ENCODE measurements at places on chromosomes 5 and 9.

GRCh38 chr5:120806202-120806601, 342.1 kb downstream of the PRR16 start:
- no peak for DNase-seq

DNA sequence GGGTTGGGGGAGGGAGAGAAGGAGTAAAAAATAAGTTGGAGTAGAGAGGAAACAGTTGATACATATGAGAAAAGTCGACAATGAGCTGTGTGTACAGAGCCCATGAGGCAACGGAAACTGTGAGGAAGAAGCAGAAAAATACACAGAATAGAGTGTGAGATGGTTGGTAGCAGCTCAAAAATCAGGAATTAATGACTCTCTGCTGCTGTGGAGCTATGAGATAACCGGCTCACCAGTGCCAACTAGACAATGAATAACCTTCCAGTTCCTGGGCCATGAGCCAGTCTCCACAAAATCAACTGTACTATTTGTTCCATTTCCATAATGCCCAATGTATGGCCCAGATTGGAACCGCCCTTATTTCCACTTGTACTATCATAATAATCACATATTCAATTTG, 53.1 kb upstream of the NREP start:
- DNase-seq, result no peak

DNA sequence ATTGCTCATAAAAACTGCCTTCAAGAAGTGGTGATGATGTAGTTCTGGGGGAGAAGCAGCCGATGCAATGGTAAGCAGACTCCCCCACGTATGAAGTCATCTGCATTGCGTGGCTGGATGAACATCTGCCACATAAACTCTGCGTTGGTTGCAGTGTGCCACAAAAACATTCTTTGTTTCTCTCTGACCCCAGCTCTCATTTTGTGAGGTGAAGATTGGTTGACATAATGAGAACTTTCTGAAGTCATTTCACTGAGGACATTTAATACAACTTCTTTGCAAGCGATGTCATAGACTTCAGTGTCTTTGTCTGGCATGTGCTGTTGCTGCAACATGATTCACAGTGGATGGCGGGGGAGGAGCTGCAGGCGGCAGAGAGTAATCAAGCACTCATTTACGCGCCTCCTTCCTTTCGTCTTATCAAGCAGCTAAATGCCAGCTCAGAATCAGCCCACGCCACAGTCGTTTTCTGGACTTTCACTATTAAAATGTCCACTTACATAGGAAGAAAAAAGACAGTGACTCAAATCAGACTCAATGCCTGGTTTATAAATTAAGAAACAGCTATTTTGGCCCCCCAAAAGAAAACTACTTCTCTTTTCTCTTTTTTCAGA, 91.5 kb upstream of the NFIL3 start:
- no peak for DNase-seq

DNA sequence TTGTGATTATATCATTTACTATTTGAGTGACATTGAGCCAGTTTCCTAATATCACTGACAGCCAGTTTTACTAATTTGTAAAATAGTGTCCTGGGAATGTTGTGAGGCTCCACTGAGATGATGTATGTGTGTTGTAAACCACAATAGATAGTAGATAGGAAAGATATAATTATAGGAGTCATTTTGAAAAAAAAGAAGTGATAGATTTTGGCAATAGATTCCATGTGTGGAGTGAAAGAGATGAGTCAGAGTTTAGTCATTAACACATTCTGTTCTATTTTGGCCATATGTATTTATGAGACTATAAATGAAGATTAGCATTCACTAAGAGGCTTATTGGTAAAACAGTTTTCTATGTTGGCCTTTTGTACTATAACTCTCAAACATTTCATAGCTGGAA, 388.2 kb downstream of the FAM170A start:
- no peak for DNase-seq

GRCh38 chr5:139549162-139549894, 11.8 kb upstream of the UBE2D2 start:
- DNase-seq, result no peak

GRCh38 chr5:83731638-83732037, 11.0 kb upstream of the HAPLN1 start:
- DNase-seq, result no peak

DNA sequence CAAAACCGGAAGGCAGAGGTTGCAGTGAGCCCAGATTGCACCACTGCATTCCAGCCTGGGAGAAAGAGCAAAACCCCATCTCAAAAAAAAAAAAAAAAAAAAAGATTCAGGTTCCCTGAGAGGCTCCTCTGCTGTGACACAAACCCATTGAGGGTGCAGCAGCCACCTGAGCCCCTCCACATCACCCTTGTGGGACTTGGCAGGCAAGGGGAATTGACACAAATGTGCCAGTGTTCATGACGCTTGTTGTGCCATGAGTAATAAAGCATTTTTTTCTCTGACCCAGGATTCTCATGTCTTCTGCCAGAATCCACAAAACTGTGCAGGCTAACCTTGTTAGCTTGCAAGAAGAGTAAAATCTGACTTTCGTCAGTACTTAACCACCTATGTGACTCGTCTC, 149.6 kb downstream of the TTC39B start:
- DNase-seq, result no peak

- DNase-seq, result no peak
Observed at GRCh38 chr5:91367344-91367743, 15.8 kb downstream of the ARRDC3 start.

DNA sequence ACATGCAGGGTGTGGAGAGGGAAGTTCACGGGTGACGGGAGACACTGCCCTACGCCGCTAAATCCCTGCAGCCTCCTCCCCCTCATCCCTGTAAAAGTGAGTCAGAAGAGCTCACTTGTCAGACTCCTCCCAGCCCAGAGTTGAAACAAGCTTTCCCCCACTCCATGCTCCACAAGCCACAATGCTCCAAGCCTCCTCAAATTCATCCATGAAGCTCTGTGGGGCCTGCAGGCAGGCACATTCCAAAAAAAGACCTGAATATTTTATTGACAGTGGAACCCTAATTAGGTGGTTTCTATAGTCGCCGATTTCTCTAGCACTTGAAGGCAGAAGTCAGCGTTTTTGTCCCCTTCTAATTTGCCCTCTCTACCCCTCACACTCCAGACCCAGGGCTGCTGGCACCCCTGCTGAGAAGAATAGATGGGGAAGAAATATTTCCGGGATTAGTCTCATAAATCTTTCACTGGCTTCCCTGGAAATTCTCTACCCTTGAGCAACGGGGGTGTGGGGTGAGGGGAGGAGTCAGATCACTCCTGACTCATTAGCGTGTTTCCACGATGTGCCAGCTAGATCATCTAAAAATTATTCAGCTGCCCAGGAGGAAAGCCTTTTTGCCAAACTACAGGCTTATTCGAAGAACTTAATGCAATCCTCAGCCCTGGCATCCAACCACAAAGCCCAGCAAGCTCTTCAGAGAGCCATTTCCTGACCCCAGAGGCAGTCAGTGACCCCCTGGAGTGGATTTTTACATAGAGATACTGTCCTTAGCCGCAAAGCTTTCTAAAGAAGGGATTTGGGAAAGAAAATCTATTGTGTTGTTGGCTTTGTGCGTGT, 97.1 kb downstream of the ENC1 start:
- DNase-seq, result no peak

DNA sequence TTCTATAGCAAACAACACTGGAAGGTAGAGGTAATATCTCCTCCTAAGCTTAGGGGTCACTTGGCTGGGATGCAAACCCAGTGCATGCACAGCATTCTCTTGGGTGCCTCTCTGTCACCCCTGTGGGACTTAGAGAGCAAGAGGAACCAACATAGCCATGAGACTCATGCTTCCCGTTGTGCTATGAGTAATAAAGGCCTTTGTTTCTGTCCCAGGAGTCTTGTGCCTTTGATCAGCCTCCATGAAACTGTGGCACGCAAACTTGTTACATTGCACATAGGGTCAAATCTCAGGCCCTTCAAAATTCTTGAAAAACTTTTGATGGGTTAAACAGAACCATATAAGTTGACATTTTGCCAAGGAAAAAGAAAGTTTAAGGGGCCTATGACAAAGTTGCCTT, 272.8 kb downstream of the TAF11L14 start:
- DNase-seq, result no peak

- no peak for DNase-seq
Observed at GRCh38 chr5:105849701-105850100, 1821.0 kb downstream of the EFNA5 start.

DNA sequence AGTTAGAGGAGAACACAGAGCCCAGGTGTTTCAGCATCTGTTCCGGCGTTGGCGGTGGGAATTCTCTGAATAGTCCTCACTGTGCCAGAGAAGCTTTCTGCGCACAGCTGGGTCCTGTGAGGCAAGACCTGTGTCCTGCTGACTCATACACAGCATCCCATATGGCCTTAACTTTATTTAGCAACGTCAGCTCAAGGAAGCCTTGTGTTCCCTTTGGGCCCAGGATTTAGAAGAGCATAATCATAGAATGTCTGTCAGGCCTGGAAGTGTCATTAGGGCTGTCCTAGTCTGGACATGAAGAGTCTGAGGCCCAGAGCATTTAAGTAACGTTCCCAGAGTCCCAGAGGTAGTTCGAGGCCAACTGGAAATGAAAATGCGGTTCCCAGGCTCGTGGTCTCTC, 188.6 kb upstream of the DMRT1 start:
- DNase-seq, result no peak

DNA sequence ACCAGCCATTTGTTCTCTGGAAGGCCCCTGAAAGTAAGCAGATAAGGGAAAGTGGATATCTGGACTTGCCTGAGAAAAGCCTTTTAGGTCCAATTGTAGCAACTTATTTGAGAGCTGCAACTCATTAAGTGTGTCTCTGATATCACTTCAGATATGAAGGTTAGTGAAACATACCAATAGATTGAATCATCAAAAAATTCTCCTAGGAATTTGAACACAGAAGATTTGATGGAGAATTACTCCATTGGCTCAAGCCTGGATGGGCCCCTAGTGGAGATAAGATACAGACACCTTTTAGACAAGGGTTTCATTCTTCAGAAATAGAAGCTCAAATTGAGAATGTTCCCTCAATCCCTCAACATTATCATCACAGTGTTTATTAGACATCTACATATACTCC, 356.7 kb downstream of the NDUFS4 start:
- DNase-seq, result no peak

DNA sequence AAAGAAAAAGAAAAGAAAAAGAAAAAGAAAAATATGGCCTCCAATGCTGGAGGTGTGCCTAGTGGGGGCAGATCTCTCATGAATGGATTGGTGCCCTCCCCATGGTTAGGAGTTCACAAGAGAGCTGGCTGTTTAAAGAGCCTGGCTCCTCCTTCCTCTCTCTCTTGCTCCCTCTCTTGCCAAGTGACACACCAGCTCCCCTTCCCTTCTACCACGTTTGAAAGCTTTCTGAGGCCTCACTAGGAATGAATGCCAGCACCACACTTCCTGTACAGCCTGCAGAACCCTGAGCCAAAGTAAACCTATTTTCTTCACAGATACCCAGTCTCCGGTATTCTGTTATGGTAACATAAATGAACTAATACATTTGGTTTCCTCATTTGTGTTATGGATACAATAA, 14.4 kb upstream of the GALNT10 start:
- no peak for DNase-seq

- no peak for DNase-seq
Observed at GRCh38 chr5:122455939-122456338, 143.9 kb downstream of the SNCAIP start.

DNA sequence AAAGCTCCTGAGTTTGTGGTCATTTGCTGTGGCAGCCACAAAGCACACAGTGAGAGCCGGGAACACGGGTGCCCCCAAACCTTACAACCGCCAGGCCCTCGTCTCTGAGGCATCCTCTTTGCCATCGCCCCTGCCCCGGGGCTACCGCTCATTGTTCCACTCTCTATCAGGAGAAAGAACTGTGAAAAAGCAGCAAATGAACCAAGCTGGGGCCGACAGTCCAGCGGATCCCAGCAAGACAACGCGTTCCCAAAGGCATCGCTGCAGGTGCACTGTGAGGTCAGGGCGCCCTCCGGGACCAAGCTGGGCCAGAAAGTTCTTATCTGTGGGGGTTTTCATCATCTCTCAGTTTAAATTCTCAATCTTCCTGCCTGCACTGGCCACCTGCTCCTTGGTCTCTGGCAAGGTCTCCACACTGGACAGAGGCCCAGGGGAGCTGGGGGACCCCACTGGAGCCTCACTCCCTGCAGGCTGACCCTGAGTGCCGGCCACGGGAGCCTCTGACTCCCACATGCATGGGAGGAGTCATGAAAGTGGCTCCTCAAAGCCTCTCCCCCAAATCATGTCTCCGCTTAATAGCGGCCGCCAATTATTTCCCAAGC, 32.1 kb downstream of the VAV2 start:
- DNase-seq, result no peak

GRCh38 chr5:176780176-176781053, 29.9 kb upstream of the UNC5A start:
- DNase-seq, result no peak

GRCh38 chr9:111475195-111475594, 9.0 kb downstream of the ECPAS start:
- no peak for DNase-seq

DNA sequence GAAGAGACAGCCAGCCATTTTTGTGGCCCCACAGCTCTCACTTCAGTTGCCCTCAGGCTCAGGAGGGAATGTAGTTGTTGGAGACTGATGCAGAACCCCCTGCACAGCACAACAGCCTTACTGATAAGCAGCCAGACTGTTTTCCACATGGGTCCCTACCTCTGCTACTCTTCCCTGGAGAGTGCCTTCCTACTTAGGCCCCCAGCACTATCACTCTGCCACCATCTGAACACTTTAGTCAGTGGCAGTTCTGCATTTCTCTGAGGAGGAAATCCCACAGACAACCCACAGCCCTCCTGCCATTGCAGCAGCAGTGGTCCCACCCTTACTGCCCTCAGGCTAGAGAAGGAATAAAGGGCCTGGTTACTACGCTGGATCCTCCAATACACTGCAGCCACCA, 61.8 kb upstream of the PTPRD start:
- DNase-seq, result no peak

- DNase-seq, result no peak
Observed at GRCh38 chr9:36035006-36035405, 1.7 kb upstream of the RECK start.

- DNase-seq, result no peak
Observed at GRCh38 chr5:54624805-54625568, 107.4 kb downstream of the SNX18 start.

DNA sequence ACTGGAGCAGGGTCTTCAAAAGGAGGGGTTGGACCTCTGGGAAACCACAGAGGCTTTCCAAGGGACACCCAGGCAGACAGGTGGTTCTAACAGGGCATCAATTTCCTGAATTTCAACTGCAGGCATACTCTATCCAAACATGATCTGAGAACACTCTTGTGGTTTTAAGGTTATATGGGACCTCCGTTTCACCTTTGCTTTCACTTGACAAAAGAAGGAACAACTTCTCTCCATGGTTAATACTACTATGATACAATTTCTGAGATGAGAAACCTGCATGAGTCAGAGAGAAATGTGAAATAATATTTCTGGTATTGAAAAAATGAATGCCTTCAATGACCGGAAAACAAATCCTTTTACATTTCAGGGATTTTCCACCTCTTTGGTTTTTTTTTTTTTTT, 28.0 kb upstream of the ERAP1 start:
- DNase-seq, result no peak

DNA sequence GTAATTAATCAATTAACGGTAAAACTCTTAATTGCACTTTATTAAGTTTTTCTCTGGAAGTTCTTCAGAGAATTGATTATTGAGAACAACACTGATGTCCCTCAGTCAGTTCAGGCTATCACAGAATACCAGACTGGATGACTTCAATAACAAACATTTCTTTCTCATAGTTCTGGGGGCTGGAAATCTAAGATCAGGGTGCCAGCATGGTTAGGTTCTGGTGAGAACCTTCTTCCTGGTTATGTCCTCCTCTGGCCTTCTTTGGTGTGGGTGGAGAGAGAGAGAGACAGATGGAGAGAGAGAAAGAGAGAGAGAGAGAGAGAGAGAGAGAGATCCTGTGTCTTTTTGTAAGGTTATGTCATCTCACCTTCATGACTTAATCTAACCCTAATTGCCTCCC, 71.4 kb upstream of the DAP start:
- DNase-seq, result no peak

GRCh38 chr5:143476601-143477211, 73.2 kb upstream of the NR3C1 start:
- DNase-seq, result no peak

Measured in stimulated activated CD8-positive, alpha-beta memory T cell treated with anti-CD3 and anti-CD28 coated beads, Interleukin-7, amount 100 ng/mL, for 1 hour (primary cell).